ENCODE measurements at places on chromosomes 16 and 17.
A peak's percentile ranks its signal among the peaks of the same experiment; 100 is the strongest.

DNA sequence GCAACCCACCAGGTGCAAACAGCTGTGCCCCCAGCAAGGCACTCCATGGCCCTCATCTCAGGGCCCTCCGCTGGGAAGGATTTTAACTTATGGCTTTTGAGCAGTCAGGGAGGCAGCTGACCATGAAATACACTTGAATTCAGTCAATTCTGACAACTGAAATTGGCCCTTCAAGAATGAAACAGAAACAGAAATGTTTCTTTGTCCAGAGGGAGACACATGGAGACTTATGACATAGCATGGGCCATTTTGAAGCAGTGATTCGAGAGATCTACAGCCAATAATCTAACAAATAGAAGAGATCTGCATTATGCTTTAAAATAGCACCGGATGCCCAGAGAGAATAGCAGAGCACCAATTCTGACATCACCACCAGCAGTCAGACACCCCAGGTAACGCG lies 7.5 kb downstream of the CACNG1 start:
- DNase-seq, result no peak

GRCh38 chr17:81815646-81815986 lies 11.7 kb downstream of the GCGR start:
- no peak for DNase-seq

GRCh38 chr17:21357281-21357680 lies 18.9 kb upstream of the KCNJ12 start:
- no peak for DNase-seq

GRCh38 chr16:90070440-90070839 lies 6.7 kb downstream of the PRDM7 start:
- no peak for DNase-seq

DNA sequence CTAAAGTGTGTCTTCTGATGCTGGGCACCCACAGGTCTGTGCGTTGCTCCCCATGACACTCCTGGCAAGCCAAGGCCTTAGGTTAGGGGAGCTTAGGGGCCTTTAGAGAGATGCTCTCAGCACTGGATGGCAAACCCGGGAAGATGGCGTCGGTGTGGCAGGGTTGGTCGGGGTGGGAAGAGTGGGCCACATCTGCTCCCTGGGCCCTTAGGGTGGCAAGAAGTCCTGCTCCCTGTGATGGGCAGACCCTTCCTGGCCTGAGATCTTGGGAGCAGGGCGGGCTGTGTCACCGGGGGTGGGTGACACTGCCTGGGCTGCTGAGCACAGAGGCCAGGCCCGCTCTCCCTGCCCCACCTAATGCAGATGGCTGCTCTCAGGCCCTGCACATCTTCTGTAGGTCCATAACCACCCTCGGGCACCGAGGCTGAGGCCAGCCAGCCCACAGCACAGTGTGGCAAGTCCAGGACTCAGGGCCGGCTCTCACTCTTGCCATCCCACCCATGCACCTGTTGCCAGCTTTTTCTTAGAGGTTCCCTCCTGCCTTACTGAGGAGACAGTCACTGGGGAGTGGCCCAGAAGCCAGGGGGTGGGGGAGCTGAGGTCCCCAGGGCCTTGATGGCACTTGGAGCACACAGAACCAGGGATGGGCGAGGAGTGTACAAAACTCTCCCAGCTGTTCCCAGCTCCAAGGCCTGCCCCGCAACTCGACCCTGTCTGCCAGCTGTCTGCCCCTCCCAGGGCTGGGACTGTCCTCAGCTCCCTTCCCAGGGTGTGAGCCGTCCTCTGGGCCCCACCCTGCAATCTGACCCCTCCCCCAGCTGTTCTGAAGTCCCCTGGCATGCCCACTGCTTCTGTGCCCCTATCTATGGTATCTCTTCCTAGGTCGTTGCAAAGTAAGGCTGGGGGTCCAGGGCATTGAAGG lies 4.4 kb upstream of the MTSS2 start:
- DNase-seq, result no peak

GRCh38 chr16:88379694-88380040 lies 3.1 kb upstream of the ZNF469 start:
- DNase-seq, result no peak

GRCh38 chr16:3283543-3284447 lies 504 bp downstream of the ZNF263 start:
- no peak for DNase-seq

GRCh38 chr17:53934931-53935330 lies 112.2 kb downstream of the KIF2B start:
- DNase-seq, result no peak

- no peak for DNase-seq
These were observed 75.2 kb downstream of the SCNN1B start for GRCh38 chr16:23377071-23377931.

GRCh38 chr17:54933921-54934320 lies 33.3 kb downstream of the TOM1L1 start:
- no peak for DNase-seq

- peak; percentile 82 for DNase-seq
These were observed 2.3 kb downstream of the ARL4D start for GRCh38 chr17:43400943-43401717.

DNA sequence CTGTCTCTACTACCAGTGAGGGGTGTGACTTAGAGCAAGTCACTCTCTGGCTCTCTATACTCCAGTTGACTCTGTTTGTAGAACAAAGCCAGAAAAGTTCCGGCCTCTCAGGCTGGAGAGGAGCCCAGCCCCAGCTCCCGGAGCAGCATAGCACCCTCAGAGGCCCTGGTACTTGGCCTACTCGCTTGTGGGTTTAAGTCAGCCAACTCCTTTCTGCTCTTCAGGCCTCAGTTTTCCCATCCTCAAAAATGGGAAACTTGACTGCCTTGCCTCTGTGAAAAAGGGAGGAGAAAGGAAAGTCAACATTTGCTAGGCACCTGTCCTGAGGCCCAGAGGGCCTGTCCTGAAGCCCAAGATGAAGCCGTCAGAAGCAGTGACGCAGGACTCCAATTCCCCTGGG lies 1.1 kb downstream of the CHST6 start:
- no peak for DNase-seq

DNA sequence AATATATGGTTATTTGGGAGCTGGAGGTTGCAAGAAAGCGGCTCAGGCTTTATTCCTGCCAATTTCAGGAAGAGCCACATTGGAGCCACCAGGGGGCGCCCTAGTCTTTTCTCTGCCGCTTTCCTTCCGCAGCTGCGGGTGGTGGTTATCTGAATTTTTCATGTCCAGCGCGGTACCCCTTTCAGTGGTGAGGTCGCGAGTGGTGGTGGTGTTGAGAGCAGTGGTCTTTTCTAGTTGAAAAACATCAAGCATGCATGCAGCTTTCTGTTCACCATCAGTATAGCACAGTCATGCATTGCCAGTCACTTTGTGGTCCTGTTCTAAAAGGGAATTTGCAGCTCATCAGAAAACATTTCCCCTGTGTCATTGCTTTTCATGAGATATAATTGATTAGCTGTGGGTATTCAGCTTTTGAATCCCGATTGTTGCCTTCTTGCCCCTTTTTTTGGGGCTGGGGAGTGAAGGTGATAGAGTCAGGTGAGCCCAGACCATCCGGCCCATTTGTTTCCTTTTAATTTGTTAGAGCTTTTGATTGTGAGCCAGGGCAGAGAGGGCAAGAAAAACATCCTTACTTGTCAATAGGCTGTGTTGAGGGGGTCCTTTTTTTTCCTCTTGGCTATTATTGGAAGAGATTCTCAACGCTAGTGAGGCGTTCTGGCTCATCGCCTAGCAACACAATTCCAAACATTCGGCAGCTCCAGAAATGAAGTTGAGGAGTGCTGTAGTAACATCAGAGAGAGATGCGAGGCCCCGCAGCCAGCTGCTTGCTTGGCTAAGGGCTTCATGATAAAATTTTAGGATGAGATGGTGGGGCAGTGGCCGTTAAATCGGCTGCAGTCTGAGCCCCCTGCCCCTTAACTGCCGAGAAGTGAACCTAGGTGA lies 119.0 kb downstream of the SNX29 start:
- peak; percentile 35 for DNase-seq

GRCh38 chr17:34126965-34127364 lies 128.1 kb upstream of the CCL2 start:
- no peak for DNase-seq

Measured in kidney glomerular epithelial cell (primary cell).